Retina (tissue), 1 donor: ENCODE measurements at places on chromosomes 6 and 20.

GRCh38 chr20:24138196-24138857 lies 149.7 kb upstream of the GGTLC1 start:
- peak; percentile 29 for DNase-seq

DNA sequence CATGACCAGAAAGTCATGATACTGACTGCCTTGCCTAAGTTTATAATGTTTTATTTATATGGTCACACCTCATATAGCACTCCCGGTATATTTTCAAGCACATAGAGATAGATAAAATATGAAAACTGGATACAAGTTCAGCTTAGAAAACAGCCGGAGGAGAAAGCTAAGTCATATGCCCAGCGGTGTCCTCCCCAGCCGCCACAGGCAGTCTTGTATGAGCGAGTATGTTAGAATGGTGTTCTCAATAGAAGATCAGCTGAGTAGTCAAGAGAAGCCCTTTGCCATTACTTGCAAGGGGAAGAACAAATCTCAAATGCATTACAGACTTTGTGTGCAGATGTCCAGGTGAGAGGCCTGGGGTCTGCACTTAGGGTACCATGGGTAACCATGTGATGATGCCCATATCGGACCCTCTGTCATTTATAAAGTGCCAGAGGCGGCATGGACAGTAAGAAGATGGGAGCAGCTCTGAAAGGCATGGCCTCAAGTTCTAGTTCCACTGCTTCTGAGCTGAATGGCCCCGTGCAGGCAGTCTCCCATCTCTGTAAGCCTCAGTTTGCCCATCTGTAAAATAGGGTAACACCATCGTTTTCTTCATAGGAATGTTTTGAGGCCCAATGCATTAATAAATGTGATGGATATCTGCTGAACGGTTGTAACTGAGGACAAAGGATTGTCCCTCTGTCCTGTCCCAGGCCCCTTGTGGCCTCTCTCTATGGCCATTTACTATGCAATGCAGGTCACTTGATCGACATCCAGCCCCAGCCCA lies 195.7 kb upstream of the SNX9 start:
- no peak for DNase-seq

GRCh38 chr20:9945408-9945807 lies 89.4 kb upstream of the ANKEF1 start:
- peak; percentile 19 for DNase-seq

GRCh38 chr6:292506-293192 lies 362 bp downstream of the DUSP22 start:
- DNase-seq: peak; percentile 72

GRCh38 chr20:9068233-9068801 lies 570 bp upstream of the PLCB4 start:
- no peak for DNase-seq

DNA sequence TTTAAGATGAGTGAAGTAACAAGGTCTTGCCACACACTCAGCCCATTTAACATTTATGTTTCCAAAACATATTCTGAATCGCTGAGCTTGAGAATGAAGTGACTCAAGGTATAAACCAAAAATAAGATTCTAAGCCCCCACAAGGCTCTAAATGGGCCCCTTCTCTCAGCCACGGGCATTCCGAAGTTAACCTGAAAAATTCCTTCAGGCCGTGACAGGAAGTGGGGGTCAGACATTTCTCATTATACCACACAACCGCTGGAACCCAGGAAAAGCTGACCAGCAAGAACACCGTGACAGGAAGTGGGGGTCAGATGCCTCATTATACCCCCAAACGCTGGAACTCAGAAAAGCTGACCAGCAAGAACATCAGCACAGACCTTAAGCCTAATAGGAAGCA lies 247.9 kb downstream of the ERMARD start:
- no peak for DNase-seq

GRCh38 chr6:44942201-44942600 lies 385.9 kb upstream of the RUNX2 start:
- no peak for DNase-seq

- no peak for DNase-seq
Observed at GRCh38 chr6:44006123-44006871, 121.0 kb downstream of the MRPL14 start.

DNA sequence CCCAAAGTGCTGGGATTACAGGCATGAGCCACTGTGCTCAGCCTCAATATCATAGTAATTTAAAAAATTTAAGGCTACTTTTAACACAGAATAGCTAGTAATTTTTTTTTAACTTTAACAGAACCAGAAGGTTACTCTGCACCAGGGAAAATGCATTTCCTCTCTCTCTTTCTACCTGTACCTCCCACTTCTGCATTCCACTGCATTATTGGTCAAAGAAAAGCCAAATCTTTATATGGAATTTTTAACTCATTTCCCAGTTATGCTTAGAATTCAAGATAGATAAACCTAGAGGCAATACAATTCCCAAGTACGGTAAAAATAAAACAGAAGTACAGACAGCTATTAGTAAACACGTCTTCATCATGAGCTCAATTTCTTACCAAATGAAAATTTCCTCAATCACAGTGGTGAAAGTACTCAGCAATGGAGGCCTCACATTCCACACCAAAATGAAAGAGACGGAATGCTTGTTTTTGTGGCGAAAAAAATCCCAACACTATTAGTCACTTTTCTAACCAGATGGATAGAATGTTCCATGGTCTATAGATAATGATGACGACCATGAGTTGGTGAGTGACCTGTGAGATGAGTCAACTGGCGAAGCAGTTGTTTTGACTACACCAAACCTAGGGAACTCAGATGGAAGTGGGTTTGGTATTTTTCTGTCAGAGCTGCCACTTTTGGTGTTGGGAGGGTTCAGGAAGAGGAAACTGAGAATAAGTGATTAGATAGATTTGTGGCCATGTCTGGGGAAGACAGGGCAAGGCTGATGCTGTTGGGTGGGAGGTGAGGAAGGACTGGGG lies 104.7 kb upstream of the SGK1 start:
- no peak for DNase-seq

DNA sequence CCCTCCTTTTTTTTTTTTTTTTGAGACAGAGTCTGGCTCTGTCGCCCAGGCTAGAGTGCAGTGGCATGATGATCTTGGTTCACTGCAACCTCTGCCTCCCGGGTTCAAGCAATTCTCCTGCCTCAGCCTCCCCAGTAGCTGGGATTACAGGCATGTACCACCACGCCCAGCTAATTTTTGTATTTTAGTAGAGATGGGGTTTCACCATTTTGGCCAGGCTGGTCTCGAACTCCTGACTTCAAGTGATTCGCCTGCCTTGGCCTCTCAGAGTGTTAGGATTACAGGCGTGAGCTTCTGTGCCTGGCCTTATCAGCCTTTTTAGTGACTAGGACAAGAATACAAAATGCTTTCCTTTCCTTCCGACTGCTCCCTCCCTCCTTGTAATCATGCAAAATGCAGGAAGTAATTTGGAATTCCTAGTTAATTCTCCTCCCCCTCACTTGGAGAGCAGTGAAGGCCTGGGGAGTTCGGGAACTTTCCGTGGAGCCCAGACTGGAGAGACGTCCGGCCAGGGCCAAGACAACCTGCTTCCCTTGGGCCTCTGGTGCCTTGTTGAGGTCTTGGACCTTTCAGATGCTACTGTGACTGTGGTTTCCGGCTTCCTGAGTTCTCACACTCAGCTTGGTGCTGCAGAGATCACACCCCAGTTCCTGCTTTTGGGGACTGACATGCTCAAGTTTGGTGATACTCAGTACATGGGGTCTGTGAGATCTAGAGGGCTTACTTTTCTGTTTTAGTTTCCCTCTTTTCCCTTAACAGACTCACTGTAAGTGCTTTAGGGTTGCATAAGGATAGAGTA lies 3.9 kb upstream of the PHF20 start:
- DNase-seq: no peak

- DNase-seq: no peak
Observed at GRCh38 chr6:118646977-118647376, 4.4 kb downstream of the CEP85L start.

DNA sequence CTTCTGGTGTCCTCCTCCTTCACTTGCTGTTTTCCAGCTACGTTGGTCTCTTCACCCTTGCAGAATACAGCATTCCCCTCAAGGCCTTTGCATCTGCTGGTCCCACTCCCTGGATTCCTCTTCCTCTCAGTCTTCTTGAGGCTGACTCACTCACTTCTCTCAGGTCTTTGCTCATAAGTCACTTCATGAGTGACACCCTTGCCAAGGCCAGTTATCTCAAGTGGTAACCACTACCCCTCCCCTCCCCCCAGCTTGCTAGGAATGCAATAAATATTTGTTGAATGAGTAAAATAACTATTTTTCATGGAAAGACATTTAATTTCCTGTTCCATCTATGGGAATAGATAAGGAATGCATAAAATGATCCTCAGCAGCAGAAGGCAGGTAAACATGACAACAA lies 131.7 kb downstream of the PLCB4 start:
- DNase-seq: no peak

DNA sequence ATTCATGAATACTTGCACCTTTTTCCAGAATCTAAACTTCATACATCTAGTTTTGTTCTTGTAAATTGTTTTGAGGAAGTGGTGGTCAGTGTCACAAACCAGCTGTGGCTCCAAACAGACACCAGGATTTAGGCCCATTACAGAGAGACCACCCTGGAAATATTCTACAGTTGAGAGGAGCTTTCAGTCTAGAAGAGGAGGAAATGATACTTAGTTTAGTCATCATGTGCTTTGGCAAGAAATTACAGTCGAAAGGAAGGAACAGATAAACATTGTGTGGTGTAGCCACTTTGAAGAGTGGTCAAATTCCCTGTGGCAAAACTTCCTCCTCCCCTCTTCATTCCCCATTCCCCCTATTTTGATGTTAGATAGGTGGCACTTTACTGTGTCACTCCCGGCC lies 15.7 kb downstream of the DCBLD1 start:
- DNase-seq: no peak

GRCh38 chr6:43428112-43428570 lies 800 bp downstream of the ABCC10 start:
- no peak for DNase-seq

GRCh38 chr6:151313066-151313491 lies 73.3 kb downstream of the AKAP12 start:
- DNase-seq: no peak

GRCh38 chr6:113570161-113570560 lies 287.0 kb upstream of the MARCKS start:
- DNase-seq: no peak

DNA sequence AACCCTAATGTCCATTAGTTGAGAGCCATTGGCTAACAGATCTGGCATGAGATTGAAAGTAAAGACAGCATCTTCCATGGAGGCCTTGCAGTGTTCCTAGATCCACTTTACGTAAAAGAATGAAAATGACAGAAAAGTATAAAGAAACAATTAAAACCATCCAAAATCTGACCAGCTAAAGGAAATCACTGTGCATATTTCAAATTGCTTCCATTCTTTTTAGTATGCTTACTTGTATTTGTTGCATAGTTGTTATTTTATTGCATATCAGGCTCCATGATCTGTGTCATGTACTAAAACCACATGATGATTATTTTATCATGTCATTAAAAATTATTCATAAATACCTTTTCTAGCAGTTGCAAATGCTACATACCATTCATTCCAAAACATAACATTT lies 67.9 kb downstream of the GCLC start:
- no peak for DNase-seq

- no peak for DNase-seq
Observed at GRCh38 chr20:17694767-17695166, 5.0 kb upstream of the BANF2 start.

DNA sequence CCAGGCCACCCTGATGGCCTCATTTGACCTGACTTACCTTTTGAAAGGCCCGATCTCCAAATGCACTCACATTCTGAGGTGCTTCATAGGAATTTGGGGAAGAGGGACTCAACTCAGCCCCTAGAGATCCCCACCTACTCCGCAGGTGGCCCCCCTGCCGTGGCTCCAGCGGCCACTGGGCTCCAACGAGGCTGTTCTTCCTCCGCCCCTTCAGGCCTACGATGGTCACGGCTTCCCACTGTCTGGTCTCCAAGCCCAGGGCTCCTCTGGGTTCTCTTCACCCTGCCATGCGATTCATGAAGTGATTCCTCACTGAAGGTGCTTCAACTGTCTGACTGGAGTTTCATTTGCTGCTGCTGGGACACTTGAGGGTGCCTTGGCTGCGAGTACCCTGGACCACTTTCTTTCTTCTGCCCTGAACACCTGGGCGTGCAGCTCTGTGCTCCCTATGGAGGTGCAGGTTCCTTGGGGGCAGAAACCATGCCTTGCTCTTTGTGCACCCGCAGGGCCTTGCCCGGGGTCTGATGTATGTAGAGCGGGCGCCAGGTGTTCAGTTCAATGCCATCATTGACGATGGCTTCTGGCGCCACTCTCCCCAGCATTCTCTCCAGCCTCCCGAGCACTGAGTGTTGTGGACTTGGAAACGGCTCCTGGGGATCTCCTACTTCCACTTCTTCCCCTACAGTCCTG lies 10.0 kb upstream of the DUSP22 start:
- no peak for DNase-seq

DNA sequence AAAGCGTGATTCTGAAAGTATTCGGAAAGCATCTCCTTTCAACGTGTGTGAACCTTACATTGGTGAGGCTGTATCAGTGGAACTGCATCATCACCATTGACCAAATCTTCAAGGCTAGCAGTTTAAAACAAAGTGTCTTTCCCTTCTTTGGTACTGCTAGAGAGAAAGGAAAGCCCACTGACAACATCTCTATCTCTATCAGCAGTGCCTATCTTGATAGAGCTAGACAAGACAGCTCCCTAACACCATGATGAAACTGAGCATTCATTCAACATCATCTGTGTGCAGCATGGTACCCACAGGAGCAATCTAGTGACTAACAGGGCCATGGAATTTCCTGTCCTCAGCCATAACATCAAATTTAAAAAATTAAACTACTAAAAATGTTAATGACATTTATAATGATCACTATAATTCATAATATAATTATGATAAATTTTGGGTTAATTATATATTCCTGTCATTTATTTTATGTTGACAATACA lies 31.5 kb upstream of the EDN1 start:
- no peak for DNase-seq

DNA sequence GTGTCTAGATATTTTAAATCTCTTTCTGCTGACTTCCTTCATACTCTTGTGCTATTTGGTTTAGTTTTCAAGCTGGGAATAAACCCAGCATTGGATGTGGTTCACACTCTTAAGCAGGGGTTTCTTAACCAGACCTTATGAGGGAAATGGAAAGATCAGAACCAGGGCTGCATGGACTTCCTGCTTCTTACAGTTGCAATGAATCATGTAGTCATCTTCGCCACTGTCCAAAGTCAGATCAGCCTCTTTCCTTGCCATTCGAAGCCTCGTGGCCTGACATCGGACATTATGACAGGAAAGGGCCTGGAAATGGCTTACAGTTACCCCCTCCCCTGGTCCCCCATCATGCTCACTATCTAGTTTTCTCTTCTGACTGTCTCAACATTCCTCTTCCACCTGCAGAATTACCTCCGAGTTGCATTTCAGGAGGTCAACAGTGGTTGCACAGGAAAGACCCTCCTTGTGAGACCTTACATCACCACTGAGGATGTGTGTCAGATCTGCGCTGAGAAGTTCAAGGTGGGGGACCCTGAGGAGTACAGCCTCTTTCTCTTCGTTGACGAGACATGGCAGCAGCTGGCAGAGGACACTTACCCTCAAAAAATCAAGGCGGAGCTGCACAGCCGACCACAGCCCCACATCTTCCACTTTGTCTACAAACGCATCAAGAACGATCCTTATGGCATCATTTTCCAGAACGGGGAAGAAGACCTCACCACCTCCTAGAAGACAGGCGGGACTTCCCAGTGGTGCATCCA lies 16.8 kb upstream of the NAA20 start:
- no peak for DNase-seq
